ENCODE measurements at places on chromosomes 1 and 21.

GRCh38 chr1:205538235-205538840 lies 33.9 kb downstream of the CDK18 start:
- no peak for DNase-seq

DNA sequence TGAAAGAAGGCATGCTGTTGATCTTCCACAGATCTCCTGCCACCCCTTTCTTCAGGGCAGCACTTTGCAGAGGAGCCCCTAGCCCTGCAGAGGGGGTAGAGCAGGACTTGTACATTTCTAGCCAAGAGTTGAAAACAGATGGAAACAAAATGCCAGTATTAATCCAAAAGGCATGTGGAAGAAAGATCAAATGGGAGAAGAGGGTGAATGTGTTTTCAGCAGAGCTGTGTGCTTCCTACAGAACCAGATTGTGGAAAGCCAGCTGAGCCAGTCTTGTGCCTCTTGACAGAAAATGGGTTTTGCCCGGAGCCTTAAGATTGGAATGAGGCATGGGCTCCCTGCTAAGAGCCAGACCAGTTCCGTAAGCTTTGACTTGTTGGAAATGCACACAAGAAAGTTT lies 105.2 kb upstream of the TSPAN2 start:
- DNase-seq, result no peak

DNA sequence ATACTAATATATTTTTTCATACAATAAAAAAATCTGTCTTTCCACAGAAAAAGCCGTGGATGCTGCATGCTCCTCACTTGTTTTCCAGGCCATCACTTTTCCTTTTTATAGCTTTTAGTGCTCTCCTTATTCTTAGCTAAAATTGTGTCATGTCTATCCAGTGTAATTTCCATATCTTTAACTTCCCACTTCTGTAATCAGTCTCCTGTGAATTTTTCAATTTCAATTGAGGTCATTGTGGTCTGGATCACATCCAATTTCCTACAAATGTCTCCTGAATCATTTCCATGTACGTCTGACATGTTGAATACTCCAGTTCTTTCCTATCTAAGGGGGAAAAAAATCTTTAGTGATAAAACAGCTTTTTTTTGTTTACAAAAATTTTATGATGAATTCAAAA lies 838.2 kb upstream of the B3GALT2 start:
- DNase-seq, result no peak

GRCh38 chr1:241716915-241717656 lies 65.0 kb downstream of the WDR64 start:
- DNase-seq, result peak; percentile 12

Measured in stimulated activated CD8-positive, alpha-beta memory T cell treated with anti-CD3 and anti-CD28 coated beads, Interleukin-15, amount 100 ng/mL, for 4 hours (primary cell).